ENCODE measurements at places on chromosomes 7 and 10.

GRCh38 chr7:23966941-23967340 lies 256.9 kb downstream of the STK31 start:
- no peak for DNase-seq

- DNase-seq = no peak
These were observed 58.8 kb downstream of the LANCL2 start for GRCh38 chr7:55423891-55424290.

DNA sequence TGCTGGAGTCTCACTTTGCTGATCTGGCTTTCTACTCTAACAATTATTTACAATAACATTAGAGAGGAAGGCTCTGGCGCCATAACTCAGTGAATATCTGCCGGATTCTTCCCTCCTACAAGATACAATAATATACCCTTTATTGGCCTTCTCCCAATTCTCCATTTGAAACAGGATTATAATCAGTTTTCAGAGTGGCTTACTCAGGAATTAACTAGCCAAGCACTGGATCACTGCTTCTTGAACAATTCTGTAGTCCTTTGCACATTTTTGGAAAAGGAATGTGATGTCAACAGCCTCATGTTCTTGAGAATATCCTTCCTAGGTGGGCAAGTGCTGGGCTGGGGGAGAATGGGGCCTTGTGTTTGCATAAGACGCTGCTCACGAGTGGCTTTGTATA lies 125.9 kb downstream of the HIPK2 start:
- DNase-seq = no peak

DNA sequence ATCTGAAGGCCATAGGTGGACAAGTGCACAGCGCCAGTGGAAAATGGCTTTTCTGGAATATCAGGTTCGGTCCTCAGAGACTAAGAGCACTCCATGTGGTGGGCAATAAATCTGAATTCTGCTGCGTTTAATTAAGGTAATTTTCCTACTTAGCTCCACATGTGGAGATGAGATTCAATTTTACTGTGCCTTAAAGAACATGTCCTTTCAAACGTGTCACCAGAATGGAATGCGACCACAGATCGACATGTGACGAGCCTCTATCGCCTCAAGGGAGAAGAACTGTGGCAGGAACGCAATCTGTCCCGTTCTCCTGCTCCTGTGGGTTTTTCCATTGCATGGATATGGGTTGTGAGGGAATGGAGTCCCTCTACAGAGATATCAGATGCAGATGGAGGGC lies 205.3 kb upstream of the ZNF32 start:
- no peak for DNase-seq

DNA sequence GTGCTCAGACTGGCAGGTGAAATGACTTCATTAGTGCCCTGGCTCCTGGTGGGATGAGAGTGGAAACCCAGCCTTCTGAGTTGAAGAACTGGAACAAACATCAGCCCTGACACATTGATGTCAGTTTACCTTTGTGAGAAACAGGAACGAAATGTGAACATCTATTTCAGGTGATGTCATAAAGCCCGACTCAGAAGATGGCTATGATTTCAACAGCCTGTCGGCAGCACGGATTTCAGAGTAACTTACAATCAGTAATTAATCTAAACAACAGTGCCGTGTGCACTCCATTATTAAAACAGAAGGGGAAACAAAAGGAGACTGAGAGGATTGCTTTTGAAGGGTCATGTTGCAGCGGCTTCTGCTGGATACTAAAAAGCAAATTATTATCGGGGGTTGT lies 243.2 kb downstream of the FRMD4A start:
- no peak for DNase-seq

GRCh38 chr10:95428701-95429100 lies 132.5 kb downstream of the SORBS1 start:
- DNase-seq = no peak

GRCh38 chr7:46533946-46534345 lies 612.9 kb upstream of the IGFBP3 start:
- DNase-seq = no peak

DNA sequence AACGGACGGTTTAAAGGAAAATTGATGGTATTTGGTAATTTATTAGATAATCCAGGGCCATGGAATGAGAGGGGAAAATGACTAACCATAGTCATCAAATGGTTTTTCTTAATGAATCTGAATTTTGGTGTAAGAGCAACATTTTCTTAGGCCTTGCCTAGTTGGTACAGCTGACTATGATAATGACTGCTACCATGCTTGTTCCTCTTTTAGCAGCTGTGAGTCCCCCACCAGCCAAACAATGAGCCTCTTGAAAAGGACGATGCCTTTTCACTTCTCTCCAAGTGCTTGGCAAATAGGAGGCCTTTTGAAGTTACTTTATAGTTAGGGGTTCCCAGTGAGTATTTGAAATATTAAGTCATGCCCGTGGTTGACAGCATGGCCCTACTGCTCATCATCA lies 53.0 kb downstream of the TRUB1 start:
- no peak for DNase-seq

- no peak for DNase-seq
These were observed 75.9 kb downstream of the AFAP1L2 start for GRCh38 chr10:114328441-114328812.

Data from activated gamma-delta T cell treated with Interleukin-2 at 50 U/mL for 16 hours (primary cell).